ENCODE measurements at places on chromosomes 4 and X.
A peak's percentile ranks its signal among the peaks of the same experiment; 100 is the strongest.

GRCh38 chr4:107164962-107165475 lies 128.9 kb upstream of the DKK2 start:
- DNase-seq: no peak

DNA sequence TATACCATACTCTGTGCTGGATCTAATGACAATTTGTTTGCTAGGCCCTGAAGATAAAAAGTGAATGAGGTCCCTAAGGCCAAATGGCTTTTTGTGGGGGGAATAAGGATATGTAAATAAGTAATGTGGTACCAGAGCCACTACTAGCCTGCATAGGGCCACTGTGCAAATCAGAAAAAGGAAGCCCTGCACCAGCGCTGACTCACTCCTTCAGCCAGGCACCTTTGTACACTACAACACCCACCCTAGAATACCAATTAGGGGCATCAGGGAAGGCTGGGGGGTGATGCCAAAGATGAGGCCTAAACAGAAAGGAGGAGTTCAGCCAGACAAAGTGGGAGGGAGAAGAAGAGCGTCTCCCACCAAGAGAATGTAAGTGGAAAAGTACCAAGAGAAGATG lies 122.2 kb downstream of the CAMK2D start:
- DNase-seq: no peak

DNA sequence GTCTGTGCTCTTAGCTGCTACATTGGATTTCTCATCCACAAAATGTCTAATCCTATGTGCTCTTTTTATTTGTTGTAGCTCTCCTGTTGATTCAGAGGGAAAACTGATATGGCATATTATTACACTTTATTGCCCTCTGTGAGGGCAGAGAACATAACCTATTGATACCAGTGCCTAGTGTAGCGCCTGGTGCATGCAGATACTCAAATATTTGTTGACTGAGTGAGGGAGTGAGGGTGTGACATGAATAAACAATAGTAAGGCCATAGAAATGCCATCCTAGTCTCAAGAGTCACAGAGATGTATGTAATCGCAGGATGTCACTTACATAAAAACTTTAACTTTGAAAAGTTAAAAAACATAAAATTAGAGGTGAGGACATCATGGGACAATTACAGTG lies 159.1 kb downstream of the SHROOM3 start:
- DNase-seq: no peak

- DNase-seq: no peak
Observed at GRCh38 chr4:1721666-1722550, 587 bp downstream of the TACC3 start.

DNA sequence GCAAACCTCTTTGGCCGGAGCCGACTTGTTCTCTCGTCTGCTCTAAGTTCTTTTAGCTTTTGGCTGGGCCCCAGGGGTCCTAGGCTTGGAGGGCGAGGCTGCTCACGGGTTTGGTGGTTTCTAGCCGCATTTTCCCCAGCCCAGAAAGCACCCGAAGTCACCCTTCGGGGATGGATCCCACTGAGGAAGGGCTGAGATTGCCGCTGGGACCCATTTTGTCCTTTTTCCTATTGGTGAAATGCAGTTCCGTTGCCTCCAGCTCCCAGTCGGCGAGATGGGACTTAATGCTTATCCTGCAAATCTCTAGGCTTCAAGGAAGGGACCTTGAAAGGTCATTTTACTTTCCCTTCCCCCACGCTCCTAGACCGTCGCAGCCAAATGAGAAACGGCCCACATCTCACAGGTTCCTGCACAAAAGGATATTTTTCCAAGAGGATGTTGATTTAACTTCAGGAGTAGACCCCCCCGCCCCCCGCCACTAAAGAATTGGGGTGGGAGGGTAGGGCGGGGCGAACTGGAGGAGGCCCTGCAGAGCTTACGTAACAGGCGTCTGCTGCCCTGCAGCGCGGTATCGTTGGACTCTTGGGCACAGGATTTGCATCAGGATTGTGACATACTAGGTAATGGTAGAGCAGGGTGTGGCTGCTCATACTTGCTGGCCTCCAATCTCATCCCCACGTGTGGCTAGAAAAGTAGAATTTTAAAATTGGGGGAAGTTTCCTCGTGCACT lies 564 bp downstream of the PGK1 start:
- peak; percentile 46 for DNase-seq

DNA sequence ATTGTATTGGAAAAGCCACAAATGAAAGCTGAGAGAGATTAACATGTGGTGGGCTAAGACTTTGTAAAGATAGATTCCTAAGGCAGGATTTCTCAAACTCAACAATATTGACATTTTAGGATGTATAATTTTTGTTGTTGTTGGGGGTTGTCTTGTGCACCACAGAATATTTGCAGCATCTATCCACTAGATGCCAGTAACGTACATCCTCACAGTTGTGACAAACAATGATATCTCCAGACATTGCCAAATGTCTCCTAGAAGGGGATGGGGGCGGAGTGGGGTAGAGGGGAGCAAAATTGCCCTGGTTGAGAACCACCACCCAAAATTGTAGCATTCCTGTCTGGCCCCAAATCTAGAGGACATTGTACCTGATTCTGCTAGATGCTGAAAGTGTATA lies 14.7 kb upstream of the CBR4 start:
- peak; percentile 34 for DNase-seq

DNA sequence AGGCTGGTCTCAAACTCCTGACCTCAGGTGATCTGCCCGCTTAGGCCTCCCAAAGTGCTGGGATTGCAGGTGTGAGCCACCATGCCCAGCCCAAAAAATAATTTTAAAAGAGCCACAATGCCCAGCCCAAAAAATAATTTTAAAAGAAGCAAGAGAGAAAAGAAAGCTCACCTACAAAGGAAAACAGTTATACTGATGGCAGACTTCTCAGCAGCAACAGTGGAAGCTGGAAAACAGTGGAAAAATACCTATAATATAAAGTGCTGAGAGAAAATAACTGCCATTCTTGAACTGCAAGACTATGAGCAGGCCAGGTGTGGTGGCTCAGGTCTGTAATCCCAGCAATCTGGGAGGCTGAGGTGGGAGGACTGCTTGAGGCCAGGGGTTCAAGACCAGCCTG lies 13.3 kb upstream of the HMGB2 start:
- DNase-seq: no peak

DNA sequence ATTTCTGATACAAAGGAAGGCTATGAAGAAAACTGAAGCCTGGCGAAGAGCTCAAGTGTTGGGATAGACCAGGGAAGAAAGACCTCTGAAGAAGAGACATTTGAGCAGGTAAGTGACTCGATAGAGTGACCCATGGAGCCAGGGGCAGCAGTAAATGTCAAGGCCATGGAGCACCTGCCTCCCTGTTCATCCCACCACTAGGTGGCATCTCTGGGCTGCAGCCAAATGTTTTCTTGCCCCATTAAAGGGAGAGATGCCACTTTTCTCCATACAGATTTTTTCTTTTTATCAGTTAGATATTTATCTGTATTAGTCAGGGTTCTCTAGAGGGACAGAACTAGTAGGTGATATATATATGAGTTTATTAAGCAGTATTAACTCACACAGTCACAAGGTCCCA lies 4.9 kb upstream of the ZNF81 start:
- peak; percentile 21 for DNase-seq

- peak; percentile 20 for DNase-seq
Observed at GRCh38 chr4:26321373-26322221, 783 bp downstream of the RBPJ start.
